ENCODE measurements at places on chromosomes 5 and 9.

- no peak for DNase-seq
Observed at GRCh38 chr9:1128046-1128445, 77.9 kb downstream of the DMRT2 start.

DNA sequence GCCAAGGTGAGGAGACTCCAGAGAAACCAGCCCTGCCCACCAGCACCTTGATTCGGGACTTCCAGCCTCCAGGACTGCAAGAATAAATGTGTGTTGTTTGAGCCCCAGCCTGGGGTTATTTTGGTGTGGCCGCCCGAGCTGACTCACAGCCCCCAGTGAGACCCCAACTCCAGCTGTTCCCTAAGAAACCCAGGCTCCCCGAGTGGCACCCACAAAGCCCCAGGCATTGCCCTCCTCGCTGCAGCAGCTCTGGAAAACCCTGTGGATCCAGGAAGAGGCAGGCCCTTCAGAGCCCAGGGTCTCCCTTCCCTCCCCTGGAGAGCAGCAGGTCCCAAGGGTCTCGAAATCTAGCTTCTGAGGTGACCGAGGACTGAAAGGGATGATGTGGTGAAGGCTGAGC lies 69.2 kb upstream of the PPP1R26 start:
- DNase-seq = no peak

DNA sequence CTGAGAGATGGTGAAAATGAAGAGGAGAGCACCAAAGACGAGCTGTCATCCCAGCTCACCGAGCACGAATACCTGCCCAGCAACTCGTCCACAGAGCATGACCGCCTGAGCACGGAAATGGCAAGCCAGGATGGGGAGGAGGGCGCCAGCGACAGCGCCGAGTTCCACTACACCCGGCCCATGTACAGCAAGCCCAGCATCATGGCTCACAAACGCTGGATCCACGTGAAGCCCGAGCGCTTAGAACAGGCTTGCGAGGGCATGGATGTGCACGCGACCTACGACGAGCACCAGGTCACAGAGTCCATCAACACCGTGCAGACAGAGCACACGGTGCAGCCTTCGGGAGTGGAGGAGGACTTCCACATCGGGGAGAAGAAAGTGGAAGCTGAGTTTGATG lies 27.4 kb upstream of the ZBTB34 start:
- DNase-seq = no peak

DNA sequence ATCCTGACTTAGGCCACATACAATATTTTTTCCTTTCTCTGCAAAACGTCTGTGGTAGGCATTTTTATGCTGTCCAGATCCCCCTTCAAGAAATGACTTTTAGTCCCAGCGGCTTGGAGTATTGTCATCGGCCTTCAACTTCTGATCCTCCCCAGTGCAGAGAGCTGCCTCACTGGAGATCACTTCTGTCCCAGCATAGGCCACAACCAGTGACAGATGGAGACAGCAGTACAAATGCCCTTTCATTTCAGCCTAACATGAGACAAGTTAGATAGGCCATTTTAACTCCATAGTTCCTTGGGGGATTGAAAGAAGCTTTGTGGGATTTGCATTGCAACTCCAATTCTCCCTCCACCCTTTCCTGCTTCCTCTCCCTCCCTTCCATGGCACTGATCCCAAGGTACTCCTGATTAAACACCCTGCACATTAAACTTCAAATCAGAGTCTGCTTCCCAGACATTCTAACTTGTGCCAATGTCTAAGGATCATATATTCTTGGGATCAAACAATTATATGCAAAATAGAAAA lies 3.2 kb upstream of the MAMDC2 start:
- DNase-seq = no peak

DNA sequence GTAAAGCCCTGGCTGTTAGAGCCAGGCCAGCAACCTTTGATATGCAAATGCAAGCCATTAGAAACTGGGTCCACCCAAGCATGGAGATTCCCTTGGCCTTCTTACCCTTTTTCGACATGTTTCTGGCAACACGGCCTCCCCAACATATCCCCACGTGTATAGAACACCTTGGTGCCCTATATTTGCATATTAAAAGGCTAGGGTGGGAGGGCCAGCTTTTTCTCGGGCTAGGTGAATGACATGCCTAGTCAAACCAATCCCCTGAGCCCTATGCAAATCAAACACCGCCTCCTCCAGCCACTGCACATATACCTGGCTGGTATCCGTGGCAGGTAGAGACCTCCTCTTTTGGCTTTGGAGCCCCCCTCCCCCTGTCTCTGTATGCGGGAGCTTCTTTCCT lies 55.6 kb upstream of the ZFR start:
- DNase-seq = peak; percentile 89

- no peak for DNase-seq
Observed at GRCh38 chr5:35442885-35443639, 174.6 kb upstream of the SPEF2 start.

GRCh38 chr5:90560771-90561170 lies 2.2 kb downstream of the ADGRV1 start:
- DNase-seq = no peak
